Natural killer cell treated with Interleukin-12 subunit alpha and Interleukin-12 subunit beta and Interleukin-15 and Interleukin-18, amount 100 ng/mL, for 72 hours (primary cell): ENCODE measurements at places on chromosomes 2 and 18. TPM values are rescaled to one million over a fixed set of nuclear protein-coding genes. Genes with fewer than 3 reads are reported as not detected.

HIBCH gene
- 68.4 TPM for total RNA-seq

CDH19 gene
- total RNA-seq = not detected

LYPD1 gene
- total RNA-seq = not detected

CNDP1 gene
- not detected for total RNA-seq

PDE1A gene
- total RNA-seq = not detected

DRC1 gene
- not detected for total RNA-seq

CFC1 gene
- not detected for total RNA-seq

IGFBP5 gene
- not detected for total RNA-seq

HDHD2 gene
- total RNA-seq = 27.8 TPM

CNGA3 gene
- total RNA-seq = not detected

BOK gene
- total RNA-seq = 2.2 TPM

CIB4 gene
- not detected for total RNA-seq

RIT2 gene
- total RNA-seq = not detected

FNDC4 gene
- total RNA-seq = not detected

NOSTRIN gene
- total RNA-seq = not detected

MLPH gene
- total RNA-seq = not detected

PDE11A gene
- not detected for total RNA-seq

KIAA2012 gene
- total RNA-seq = not detected

GALNT13 gene
- total RNA-seq = not detected

AMER3 gene
- not detected for total RNA-seq

HOXD9 gene
- total RNA-seq = not detected

CD226 gene
- total RNA-seq = 181 TPM

SERPINB12 gene
- not detected for total RNA-seq

LRP2 gene
- 0.05 TPM for total RNA-seq

TMEFF2 gene
- not detected for total RNA-seq

TBC1D8 gene
- 0.29 TPM for total RNA-seq

CRYGD gene
- not detected for total RNA-seq

KIF5C gene
- 2.6 TPM for total RNA-seq

TANC1 gene
- 0.21 TPM for total RNA-seq

FBXO36 gene
- total RNA-seq = 0.36 TPM

MOCOS gene
- 0.24 TPM for total RNA-seq

C2orf80 gene
- not detected for total RNA-seq

FAM237A gene
- not detected for total RNA-seq

NTSR2 gene
- not detected for total RNA-seq

AGXT gene
- total RNA-seq = not detected

OSBPL1A gene
- 2.0 TPM for total RNA-seq

ANKRD53 gene
- not detected for total RNA-seq

MAL gene
- 2.2 TPM for total RNA-seq

ST6GAL2 gene
- total RNA-seq = not detected

STARD6 gene
- total RNA-seq = not detected

SKOR2 gene
- not detected for total RNA-seq

GLI2 gene
- 0.38 TPM for total RNA-seq

CCDC102B gene
- total RNA-seq = 1.0 TPM

WDPCP gene
- total RNA-seq = 15.7 TPM

CFAP53 gene
- 0.31 TPM for total RNA-seq

ABCG5 gene
- not detected for total RNA-seq

REG1B gene
- total RNA-seq = not detected

ITPRIPL1 gene
- 62.2 TPM for total RNA-seq

NT5C1B gene
- not detected for total RNA-seq

DCTN1 gene
- total RNA-seq = 106 TPM

TMEM163 gene
- total RNA-seq = 2.6 TPM
